ENCODE measurements at places on chromosomes 6 and 20.

- no peak for DNase-seq
These were observed 80.0 kb downstream of the EPB41L2 start for GRCh38 chr6:130982941-130983456.

DNA sequence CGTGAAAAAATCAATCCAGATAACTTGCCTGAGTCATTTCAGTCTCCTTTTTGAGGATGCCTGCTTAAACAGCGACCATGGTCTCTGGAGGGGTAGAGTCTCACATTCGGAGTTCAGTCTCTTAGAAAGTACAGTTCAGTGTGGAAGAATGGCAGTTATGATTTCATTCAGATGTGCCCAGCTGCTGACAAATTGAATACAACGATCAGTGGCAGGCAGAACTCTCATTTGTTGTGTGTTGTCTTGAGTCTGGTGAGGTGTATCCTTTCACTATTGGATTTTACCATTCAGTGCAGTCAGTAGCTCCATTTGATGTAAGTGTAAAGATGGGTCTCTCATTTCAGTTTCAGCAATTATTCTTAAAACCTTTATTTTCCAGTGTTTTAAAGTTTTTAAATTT lies 639 bp upstream of the TULP4 start:
- DNase-seq, result no peak

DNA sequence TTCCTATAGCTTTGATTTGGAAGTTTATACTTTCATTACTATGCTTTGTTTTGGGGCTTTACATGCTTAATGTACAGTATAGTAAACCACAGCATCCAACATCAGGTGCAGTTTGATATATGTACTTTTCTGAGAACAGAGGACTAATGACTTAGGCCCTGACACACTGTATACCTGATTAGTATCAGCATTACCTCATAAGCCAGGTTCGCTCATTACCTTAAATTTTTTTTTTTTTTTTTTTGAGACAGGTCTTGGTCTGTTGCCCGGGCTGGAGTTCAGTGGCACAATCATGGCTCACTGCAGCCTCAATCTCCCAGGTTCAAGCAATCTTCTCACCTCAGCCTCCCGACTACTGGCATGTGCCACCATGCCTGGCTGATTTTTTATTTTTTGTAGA lies 28.4 kb downstream of the CD109 start:
- no peak for DNase-seq

GRCh38 chr6:142440600-142441293 lies 138.9 kb downstream of the ADGRG6 start:
- no peak for DNase-seq

DNA sequence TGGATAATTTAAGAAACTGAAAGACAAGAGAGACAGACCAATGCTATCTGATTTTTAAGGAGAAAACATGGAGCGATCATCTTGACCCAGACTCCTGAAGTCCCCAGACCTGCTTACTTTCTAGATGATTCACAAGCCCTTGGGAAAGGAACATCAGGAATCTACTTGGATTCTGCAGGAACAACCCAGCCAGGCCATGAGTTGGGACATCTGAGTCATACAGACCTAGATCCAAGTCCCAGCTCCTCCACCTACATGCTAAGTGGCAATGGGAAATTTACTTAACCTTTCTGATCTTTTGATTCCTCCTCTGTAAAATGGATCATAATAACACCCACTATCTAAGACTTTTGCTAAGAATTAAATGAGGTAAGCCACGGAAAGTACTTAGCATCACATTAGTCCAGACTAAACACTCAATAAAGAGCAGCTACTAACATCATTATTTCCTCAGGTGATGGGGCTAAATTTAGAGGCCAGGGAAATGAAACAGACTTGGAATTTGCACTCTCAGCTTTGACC lies 61.0 kb upstream of the MAFB start:
- no peak for DNase-seq

GRCh38 chr6:167392631-167393316 lies 67.9 kb downstream of the TTLL2 start:
- DNase-seq, result no peak

Measured in NCI-H1092 (cell line).